ENCODE measurements at places on chromosomes 7 and 10.

- no peak for DNase-seq
These were observed 14.9 kb downstream of the ANKMY2 start for GRCh38 chr7:16630654-16631053.

DNA sequence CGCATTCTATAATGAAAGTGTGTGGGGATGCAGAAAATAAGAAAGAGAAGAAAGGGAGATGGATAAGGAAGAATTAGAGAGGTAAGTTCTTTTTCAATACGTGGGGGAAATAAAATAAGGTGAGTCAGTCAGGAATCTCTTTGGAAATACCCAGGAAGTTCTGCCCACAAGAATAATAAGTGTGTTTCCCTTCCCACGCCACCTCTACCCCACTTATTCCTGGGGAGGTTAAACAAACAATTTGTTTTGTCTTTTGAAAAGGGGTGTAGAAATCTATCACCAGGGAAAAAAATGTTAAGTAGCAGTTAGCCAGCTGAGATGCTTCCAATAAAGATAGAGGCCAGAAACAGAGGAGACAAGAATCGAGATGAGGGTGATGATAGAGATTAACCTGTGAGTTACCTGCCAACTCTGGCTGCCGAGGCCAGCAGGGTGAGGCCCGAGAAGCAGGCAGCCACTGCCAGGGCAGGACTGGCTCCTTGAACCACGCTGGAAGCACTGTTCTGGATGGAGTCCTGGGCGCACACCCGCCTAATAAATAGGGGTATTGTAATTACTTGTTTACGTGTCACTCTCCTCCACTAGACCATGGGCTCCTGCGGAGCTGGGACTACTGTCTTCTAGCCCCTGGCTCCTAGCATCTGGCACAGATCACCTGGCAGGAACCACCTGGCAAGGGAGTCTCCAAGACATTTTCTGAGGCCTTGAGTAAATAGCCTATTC, 191.3 kb downstream of the FGFR2 start:
- no peak for DNase-seq

DNA sequence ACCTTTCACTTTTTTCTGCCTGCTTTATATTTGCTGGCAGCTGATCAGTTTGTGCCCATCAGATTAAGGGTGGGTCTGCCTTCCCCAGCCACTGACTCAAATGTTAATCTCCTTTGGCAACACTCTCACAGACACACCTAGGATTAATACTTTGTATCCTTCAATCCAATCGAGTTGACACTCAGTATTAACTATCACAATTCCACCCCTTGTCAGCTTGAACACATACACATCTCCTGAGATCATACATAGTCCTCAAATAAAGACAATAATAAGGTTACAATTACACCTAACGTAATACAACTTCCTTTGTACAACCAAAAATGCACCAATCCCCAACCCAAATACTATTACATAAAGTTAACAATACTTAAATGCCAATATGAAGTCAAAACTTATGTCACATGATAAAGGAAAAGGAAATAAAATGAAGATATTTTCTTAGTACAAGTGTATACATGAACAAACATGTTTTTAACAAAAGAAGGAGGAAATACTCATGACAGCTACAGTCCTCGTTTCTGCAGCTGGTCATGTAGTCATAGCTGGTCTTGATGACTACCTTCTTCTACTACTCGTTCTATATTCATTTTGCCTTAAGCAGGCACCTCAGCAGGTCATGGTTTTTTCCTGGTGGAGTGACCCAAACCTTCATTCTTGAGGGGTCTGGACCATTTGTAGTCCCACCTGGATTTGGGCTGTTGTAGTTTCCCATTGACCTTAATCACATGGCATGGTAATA, 96.7 kb upstream of the CABCOCO1 start:
- no peak for DNase-seq

DNA sequence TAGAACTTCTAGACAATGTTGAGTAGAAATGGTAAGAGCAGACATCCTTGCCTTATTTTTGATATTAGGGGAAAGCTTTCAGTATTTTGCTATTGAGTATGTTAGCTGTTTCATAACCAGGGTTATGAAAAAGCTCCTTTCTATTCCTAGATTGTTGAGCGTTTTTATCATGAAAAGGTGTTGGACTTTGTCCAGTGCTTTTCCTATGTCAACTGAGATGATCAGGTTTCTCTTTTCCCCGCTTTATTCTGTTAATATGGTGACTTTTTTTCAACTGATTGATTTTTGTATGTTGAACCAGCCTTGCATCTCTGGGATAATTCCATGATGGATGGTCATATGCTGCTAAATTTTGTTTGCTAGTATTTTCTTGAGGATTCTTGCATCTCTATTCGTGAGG, 58.5 kb downstream of the LCOR start:
- DNase-seq: no peak

DNA sequence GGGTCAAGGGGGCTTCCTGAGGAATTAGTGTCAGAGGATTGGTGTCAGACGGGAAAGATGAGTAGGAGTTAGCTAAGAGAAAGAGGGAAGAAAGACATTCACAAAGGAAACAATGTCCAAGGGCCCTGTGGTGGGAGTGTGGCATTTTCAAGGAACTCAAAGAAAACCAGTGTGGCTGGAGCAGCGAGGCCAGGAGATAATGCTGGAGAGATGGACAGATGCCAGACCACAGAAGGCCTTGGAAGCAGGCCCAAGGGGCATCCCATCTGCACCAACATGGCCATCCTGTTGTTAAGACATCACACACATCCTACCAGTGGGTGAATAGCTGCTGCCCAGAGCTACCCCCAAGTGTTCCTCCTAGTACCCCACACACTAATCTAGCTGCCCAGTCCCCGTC, 36.1 kb upstream of the CUL1 start:
- DNase-seq: no peak

DNA sequence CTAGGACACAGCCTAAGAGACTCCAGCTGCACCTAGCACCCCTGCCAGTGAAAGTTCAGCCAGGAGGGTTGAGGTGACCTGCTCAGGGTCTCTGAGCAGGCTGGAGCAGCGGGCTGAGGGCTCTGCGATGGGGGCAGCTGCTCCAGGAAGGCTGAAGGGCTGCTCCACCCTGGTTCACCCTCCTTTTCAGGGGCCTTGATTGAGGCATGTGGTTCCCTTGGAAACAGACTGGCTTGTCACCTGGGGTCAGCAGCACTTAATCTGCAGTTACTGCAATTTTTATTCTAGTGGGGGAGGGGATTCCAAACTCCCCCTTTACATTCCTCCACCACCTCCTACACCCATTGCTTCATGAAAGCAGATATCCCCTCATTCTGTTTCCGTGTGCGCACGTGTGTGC, 85.3 kb upstream of the UNC5B start:
- no peak for DNase-seq

DNA sequence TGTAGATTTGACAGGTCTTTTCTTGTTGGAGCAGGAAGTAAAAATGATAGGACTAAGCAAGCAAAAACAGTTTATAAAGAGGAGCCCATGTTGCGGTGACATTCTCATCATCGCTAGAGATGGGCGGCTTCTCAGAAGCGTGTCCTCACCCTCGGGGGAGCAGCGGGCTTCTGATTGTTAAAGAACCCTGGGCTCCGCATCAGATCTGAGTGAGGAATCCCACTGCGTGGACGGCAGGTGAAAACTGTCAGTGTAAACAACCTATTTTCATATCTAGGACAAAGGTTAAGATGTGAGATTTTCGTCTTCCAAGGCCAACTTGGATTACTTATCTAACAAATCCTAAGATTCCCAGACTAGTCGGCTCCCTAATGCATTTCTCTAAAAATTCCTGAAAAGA, 177.6 kb downstream of the ADARB2 start:
- DNase-seq: no peak

DNA sequence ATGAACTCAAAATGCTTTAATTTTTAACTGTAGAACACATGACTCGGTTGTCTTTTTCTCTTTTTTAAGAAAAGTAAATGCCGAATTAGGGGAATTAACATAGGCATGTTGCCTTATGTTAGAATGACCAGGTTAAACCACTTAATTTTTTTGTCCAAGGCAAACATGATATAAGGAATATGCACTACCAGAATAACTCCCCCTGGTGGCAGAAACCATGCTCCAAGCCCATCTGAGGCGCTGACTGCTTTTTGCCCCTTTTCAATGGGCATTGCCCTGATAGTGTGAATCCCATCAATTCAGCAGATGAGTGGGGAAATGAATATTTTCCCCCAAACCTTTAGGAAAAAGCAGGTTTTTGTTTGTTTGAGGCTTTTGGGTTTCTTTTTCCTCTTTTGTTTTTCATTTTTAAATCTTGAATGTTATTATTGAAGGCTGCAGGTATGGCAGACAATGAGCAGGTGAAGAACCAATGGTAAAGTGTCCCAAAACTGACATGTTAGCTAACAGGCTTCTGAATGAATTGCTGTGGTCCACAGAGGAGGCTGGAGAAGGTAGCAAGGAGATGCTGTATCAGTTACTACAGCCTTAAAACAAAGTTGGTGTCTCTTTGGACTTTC, 284.3 kb downstream of the SORCS3 start:
- no peak for DNase-seq

- no peak for DNase-seq
These were observed 329.6 kb upstream of the SEMA3C start for GRCh38 chr7:81248420-81248819.

GRCh38 chr7:1234881-1235500, 2.3 kb downstream of the UNCX start:
- DNase-seq: no peak

DNA sequence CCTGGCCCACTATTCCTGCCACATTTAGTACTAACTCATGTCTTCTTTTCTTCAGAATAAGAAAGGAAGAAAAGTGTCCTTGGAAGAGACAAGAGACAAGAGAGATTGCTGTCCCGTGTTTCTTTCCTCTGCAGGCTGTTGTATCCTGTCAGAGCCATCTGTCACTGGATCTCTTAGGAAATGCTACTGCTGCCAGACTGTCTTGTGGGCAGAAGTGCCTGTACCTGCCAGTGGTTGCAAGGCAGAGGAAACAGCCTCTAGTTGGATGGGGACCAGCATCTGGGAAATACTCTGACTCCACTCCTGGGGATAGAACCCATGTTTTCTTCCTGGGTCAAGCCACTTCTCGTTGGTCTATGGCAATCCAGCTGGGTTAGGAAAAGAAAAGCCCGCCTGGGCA, 16.7 kb upstream of the MAP3K8 start:
- DNase-seq: no peak

- DNase-seq: no peak
These were observed 56.4 kb downstream of the MYPN start for GRCh38 chr10:68165643-68166042.

DNA sequence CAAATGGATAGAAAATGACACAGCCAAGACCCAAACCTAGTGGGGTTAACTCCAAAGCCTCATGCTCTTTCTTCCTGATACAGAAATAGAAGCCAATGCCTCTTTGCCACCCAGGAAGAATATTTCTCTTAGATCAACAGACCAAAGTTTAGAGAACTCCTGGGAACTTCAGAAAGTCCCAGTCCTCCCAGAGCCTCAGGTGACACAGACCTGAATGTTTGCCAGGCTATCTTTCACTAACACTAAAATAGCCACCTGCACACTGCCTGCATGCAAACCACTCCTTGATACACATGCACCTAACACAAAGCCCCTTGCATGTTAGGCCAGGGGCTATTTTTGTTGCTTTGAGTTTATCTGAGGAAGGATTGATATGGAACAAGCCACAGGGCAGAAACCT, 27.7 kb downstream of the LSM5 start:
- DNase-seq: no peak

DNA sequence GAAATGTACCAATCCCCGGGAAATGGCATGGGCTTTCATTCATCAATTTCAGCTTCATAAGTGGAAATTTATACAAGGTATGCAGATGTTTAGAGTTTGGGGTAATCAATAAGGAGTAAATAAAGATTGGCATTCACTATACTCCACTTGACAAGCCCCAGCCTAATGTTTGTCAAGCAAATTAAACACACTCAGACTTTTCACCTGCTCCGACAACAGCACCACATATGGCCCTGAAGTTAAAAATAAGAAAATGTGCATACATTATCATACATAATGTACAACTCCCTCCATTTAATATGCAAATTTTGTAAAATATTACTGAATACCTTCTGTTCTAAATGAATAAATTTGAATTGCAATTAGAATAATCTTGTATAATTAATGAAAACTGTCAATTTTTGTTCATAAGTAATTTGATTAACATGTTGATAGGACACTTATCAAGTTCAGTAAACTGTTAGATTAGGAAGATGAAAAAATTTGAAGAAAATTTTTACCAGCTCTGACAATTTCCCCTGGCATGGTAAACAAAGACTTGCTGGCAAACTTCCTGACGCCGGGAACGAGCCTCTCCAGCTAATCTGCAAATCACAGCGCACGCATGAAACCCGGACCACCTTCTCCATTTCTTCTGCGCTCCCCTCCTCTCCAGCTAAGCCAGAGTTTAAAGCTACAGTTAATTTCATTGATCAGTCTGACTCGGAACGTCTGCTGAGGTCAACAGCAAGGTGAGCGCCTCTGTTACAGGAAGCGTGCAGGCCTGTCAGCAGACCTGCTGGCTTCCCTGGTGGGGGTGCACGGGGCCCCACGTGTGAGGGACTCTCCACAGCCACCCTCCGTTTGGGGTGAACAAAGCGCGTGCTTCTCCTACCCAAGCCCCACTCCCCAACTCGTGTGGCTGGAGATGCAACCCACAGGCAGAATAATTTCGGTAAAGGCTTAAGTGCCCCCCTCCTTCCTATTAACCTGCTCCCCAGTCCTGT, 70.7 kb downstream of the EBF3 start:
- DNase-seq: no peak

GRCh38 chr7:84664626-84665025, 470.0 kb upstream of the SEMA3A start:
- no peak for DNase-seq

DNA sequence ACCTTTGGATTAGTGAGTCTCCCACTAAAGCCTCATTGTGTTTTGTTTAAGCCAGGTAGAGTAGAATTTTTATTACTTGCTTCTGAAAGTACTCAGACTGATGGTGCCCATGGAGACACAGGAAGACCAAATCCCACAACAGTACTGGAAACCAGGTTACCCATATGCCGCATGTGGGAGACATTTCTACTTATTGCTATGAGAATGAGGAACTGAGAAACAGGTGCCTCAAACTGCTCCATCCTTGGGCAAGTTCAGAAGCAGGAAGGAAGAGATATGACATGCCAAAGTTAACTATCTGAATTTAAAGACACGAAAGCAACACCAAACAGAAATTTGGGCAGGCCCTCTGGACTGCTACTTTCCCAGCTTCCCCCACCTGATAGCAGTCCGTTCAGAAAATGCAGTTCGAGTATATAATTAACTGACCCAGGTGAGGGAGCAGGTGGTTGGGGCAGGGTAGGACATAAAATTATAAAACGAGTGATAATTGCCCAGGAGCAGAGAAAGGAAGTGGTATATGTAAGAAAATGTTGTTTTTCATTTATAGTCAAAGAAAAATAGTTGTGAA, 382.3 kb upstream of the MTPN start:
- DNase-seq: no peak

- no peak for DNase-seq
These were observed 138.4 kb upstream of the HGF start for GRCh38 chr7:81908220-81908619.

All from GM12891 (cell line).